ENCODE measurements at places on chromosomes 16 and 17. TPM values are rescaled to one million over a fixed set of nuclear protein-coding genes. Genes with fewer than 3 reads are reported as not detected.
A peak's percentile ranks its signal among the peaks of the same experiment; 100 is the strongest.

AANAT gene
- total RNA-seq, result not detected

FNDC8 gene
- not detected for total RNA-seq

RAB26 gene
- total RNA-seq, result 1.9 TPM

GUCY2D gene
- total RNA-seq, result not detected

HOXB1 gene
- not detected for total RNA-seq

ENGASE gene
- total RNA-seq, result 31.6 TPM

KRT39 gene
- total RNA-seq, result 0.15 TPM

SLFN13 gene
- 9.1 TPM for total RNA-seq

SOX8 gene
- total RNA-seq, result 4.3 TPM

DNA sequence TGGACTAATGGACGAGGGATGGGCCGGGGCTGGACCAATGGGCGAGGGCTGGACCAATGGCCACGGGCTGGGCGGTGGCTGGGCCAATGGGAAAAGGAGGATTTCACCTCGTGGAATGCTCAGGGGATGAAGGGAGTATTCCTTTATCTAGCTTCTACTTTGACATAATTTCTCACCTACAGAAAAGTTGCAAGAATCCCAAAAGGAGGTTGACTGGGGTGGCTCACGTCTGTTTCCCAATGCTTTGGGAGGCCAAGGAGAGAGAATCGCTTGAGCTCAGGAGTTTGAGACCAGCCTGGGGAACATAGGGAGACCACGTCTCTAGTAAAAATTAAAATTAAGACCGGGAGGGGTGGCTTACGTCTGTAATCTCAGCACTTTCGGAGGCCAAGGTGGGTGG lies 5.7 kb upstream of the FLYWCH1 start:
- DNase-seq, result no peak

- no peak for DNase-seq
Measured at GRCh38 chr16:53726625-53727024, 22.7 kb downstream of the FTO start.

GRCh38 chr17:1830288-1830687 lies 483 bp downstream of the RPA1 start:
- DNase-seq, result no peak

DNA sequence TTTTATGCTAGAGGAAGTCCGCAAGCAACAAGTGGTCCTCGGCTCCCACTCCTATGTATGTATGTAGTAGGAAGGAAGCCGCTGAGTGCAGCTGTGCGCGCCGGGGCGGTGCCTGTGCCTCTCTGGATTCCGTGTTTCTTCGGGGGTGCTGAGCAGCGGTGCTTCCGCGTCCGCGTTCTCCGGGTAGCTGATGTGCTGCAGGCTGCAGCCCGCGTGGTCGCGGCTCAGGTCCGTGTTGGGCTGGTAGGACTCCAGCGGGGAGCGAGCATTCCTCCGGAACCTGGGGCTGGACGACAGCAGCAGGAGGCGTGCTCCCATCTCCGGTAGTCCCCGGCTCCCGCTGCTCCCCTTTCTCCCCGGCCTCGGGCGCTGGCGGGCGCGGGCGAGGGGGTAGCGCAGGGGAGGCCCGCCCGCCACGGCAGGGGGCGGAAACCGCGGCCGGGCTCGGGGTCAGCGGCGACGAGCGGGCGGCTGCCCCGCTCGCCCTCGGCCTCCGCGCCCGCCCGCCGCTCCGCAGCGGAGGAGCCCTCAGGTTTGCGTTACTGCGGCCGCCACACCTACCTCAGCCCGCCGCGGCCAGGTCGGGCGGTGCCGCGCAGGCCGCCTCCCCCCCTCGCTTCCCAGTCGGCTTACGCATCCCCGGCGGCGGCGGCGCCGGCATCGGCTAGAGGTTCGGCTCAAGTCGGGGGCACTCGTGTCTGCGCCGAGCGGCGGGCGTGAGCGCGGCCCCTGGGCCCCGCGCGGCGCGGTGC lies 487 bp downstream of the C17orf67 start:
- peak; percentile 44 for DNase-seq

DNA sequence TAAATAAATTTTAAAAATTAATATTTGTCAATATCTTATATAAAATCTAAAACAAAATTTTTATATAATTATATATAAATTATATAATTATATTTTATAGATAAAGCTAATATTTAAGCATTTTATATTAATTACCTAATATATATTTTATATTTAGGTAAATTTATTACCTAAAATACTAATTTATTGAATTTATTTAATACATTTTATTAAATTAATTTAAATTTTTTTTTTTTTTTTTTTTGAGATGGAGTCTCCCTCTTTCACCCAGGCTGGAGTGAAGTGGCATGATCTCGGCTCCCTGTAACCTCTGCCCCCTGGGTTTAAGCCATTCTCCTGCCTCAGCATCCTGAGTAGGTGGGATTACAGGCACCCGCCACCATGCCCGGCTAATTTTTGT lies 22.4 kb downstream of the ATAD5 start:
- DNase-seq, result no peak

DNA sequence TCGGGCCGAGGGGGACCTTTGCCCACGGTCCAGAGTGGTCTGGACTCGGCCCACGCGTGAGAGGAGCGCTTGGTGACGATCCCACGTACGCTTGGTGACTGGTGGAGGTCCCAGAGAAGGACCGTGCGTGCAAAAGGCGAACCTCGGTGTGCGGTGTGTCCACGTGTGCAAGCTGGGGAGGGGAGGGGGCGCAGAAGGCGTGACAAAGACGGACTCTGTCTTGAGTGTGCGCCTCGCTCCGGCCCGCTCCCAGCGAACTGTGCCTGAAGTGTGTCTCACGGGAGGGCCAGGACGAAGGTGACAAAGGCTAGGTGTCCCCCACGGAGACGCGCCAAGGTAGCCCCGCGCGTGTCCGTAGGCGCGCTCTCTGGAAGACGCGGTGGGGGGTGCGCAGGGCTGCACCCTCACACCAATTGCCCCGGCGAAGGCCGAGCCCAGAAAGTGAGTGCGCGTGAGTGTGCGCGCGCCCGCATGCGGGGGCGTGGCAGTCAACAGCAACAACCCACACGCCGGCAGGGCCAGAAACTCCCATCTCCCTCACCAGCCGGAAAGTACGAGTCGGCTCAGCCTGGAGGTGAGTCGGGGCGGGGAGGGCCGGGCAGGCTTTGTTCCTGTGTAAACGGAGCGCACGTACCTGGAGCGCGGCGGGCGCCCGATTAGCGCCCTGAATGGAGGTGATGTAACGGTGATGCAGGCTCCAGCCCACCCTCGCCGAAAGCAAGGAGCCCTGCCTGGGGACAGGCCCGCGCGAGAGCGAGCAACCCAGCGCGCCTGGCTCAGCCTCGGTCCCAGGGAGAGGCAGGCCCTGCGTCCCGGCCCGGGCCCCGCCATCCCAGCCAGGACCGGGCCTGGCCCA lies at the start of gene GPRC5C:
TSS of gene GPRC5C (plus strand) at position 521 of the 856 bp plus-strand sequence. CDS start 7,689 bp downstream, outside the sequence.
- peak; percentile 54 for DNase-seq

DNA sequence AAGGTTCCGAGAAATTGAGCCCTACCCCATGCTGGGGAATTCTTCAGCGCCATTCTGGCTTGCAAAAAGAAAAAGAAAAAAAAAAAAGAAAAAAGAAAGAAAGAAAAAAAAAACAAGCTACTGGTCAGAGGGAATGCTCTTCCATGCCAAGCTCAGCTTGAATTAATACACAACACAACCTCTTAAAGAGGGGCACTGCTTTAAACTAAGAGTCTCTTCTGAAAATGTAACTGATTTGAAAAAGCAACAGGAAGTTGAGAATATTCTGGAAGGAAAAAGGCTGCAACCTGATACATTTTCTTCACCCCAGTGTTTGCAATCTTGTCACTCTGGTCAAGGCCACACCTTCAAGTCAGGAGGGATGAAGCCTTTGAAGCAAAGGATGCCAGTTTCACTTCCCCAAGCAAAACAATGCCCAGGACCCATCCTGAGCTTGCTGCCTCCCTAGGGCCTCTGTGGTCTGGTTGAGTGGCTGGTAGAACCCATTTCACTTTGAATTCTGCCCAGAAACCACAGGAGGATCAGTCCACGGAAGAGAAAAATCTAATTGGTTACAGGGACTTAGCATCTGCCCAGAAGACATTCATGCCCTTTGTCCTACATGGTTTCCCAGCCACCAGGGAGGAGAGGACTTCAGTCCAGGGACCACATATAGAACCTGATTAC lies 389.7 kb downstream of the SOX9 start:
- no peak for DNase-seq

- no peak for DNase-seq
Measured at GRCh38 chr16:50548909-50549560, 839 bp downstream of the NKD1 start.

DNA sequence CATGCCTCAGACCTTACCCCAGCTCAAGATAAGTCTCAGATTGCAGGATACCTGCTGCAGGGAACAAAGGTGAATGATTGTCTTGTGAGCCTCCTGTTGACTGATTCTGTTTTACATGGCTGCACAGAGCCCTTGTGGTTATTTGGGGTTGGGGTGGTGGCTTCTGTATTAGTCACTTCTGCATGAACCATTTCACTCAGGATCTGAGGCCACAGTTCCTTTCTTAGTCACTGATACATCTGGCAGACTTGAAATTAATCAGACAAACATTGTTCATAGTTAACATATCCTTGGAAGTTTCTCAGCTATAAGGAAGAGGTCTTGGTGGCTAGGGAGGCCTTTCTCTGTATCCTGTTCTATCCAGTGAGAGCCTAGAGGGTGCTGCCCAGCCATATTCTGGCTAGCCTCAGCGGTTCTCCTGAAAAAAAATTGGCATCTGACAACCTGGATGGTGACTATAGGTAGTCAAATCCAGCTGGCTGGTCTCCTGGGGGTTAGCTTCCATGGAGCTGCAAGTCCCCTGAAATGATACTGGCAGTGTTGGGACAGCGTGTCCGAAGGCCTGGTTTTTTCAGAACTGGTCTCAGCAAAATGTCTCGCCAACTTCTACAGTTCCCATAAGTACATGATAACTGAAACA lies 8.4 kb upstream of the PLK1 start:
- no peak for DNase-seq

DNA sequence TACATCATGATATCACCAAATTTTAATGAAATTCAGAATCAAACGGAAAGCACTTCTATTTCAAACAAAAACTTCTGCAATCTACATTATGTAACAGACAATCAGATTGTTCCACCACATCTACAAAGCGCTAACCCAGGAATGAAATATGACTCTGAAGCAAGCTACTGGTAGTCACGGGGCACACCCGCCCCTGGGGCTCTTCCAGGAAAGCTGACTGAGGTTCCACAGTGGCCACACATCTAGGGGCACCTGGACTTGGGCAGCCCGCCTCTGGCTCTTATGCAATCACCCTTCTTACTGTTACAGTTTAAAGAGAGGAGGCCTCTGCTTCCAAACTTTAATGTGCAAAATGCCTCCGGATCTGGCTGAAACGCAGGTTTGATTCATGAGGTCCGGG lies 27.5 kb downstream of the ZCCHC14 start:
- DNase-seq, result no peak

DNA sequence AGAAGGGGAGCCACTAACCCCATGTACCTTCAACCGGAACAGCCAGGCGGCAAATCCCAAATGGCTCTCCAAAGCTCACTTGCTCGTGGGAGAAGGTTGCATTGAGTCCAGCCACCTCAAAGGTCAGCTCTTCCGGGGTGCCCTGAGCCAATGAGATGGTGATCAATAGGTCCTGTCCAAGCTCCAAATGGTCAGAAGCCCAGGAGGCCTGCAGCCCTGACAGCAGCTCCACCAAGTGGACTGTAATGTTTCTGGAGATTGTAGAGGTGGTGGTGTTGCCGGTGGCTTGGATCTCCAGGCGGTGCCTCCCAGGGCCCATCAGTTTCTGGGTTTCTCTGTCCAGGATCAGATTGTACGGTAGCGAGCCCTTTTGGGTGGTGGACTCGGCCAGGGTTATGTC lies 39.9 kb upstream of the BCO1 start:
- no peak for DNase-seq

DNA sequence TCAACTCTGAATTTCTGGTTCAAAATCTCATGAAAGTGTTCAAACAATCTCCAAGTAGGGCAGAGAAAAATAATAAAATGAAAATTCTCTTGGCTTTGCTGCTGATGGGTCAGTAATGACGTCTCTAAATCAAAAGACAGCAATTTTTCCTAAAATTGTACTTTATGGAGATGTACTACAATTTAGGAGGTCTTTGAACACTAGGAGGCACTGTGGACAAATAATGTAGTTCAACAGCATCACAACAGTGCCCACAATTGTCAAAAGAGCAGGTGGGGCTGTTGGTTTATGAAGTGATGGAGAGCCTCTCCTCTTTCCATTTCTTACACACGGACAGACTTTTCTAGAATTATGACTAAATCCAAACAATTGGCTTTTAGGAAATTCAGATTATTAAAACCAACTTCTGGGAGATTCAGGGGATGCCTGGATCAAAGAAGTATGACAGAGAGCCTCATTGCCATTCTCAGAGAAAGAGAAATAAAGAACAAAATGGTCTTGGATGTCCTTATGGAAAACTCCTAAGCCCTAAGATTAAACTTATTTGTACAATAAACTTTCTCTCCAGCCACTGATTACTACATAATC lies 23.8 kb downstream of the EZH1 start:
- DNase-seq, result peak; percentile 33

- DNase-seq, result no peak
Measured at GRCh38 chr17:44930667-44931066, 15.4 kb upstream of the GFAP start.

- no peak for DNase-seq
Measured at GRCh38 chr16:82628711-82629110, 1.9 kb downstream of the CDH13 start.

- no peak for DNase-seq
Measured at GRCh38 chr17:62580947-62581346, 46.5 kb upstream of the MRC2 start.

DNA sequence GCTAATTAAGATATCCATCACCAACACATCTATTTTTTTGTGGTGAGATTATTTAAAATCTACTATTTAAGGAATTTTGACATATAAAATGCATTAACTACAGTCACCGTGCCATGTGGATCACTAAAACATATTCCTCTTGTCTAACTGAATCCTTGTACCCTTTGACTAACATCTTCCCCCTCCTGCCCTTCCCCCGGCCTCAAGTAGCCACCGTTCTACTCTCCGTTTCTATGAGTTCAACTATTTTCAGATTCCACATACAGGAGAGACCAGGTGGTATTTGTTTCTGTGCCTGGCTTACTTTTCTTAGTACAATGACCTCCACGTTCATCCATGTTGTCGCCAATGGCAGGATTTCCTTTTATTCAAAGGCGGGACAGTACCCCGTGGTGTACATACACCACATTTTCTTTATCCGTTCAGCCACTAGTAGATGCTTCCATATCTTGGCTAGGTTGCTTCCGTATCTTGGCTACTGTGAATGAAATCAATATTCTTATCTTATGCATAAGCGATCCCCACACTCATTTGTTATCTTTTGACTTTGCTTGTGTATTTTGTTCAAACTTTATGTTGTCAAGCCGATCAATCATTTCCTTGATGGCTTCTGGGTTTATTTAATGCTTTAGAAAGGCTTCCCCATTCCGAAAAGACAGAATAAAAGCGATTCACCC lies 134.7 kb downstream of the KCNJ12 start:
- DNase-seq, result no peak

DNA sequence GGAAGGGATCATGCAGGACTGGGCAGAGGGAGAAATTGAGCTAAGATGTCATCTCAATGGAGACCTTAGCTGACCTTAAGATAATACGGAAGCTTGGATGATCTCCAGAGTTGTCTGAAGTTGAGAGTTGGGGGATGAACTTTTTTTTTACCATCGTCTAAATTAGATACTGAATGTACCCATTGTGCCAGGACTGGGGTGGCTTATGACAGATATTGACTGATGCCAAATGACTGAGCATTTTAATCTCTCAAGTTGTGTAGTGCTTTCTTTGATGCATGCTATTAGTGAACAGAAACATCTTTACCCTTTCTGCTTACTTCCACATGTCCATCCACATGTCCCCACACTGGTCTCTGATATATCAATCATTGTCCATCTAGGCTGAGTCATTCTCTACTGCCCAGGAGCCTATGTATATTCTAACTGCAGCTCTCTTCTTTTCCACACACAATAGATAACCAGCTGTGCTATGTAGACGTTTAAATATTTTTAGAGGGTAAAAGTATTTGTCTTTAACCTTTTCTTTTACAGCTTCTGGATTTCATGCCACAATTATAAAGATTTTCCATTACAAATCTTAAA lies 60.2 kb upstream of the ZKSCAN2 start:
- no peak for DNase-seq

Measured in endothelial cell (in vitro differentiated cells).